ENCODE measurements at places on chromosomes 3 and 15.

GRCh38 chr3:45554006-45554666 lies 40.4 kb upstream of the LIMD1 start:
- no peak for DNase-seq

GRCh38 chr3:145892869-145893268 lies 268.1 kb downstream of the PLOD2 start:
- DNase-seq: no peak

- DNase-seq: no peak
These were observed 42.8 kb downstream of the BDH1 start for GRCh38 chr3:197512691-197513571.

DNA sequence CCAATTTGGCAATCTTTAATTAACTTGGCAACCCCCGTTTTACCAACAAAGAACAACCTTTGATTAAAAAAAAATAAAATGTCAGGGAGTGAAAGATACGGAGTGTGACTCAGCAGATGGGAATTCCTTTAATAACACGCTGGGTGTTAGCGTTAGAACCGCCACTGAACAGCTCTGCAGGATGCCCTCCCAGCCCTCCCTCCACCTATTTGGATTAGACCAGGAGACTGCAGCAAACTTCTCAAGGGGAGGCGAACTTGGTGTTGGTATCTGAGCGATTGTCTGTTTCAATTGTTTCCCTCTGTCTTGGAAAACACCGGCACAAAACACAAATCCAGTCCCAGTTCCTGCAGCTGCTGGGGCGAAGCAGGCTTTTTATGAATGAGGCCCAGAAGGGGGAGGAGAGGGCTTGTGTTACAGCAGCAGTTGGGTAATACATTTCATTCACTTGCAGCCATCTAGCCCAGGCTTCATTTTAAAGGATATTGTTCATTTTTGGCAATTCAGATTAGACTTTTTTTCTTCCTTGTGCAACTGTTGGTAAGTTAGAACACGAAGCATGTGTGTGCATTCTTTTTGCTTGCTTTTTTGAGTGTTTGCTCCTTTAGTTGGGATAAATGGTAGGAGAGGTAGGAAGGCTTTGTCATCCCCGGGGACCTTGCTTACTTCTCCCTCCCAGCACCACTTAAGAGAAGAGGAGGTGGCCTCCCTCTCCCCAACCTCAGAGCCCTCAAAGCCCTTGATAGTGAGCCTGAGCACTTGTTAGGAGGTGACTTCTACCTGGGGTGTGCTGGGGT lies 152.3 kb downstream of the IGF1R start:
- no peak for DNase-seq

- DNase-seq: no peak
These were observed 34.7 kb upstream of the SH3BP5 start for GRCh38 chr3:15367059-15367458.

- no peak for DNase-seq
These were observed 474 bp downstream of the MINAR1 start for GRCh38 chr15:79432345-79433275.

GRCh38 chr3:186002884-186003472 lies 65.2 kb upstream of the TRA2B start:
- DNase-seq: no peak

GRCh38 chr3:172646439-172647015 lies 64.3 kb downstream of the NCEH1 start:
- DNase-seq: no peak

DNA sequence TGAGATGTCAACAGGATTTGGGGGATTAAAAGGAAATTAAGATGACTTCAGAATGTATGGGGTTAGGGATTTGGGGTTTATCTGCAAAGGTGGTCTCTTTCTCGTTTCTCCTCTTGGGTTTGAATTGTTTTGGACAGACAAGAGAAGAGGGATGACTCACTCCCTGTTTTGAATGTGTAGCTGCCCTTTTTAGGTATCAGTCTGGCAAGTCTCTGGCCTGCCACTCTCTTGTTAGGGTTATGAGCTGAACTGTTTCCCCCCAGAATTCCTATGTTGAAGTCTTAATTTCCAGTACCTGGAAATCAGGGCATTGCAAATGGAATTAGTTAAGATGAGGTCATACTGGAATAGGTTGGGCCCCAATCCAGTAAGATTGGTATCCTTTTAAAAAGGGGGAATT lies 291.7 kb downstream of the MEX3B start:
- DNase-seq: no peak

DNA sequence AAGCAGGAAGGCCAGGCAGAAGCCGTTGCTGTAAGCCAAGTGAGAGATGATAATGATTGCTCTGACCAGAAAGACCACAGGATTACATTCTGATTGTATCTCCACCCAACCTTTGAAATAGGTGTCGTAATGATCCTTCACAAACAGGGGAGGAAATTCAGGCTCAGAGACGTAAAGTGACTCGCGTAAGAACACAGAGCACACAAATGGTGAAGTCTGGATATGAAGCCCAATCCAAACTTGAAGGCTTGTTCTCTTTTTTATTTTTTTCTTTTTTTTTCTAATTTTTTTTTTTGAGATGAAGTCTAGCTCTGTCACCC lies 25.3 kb upstream of the PIAS1 start:
- DNase-seq: no peak

- DNase-seq: no peak
These were observed 89.4 kb upstream of the C3orf80 start for GRCh38 chr3:160135851-160136250.

DNA sequence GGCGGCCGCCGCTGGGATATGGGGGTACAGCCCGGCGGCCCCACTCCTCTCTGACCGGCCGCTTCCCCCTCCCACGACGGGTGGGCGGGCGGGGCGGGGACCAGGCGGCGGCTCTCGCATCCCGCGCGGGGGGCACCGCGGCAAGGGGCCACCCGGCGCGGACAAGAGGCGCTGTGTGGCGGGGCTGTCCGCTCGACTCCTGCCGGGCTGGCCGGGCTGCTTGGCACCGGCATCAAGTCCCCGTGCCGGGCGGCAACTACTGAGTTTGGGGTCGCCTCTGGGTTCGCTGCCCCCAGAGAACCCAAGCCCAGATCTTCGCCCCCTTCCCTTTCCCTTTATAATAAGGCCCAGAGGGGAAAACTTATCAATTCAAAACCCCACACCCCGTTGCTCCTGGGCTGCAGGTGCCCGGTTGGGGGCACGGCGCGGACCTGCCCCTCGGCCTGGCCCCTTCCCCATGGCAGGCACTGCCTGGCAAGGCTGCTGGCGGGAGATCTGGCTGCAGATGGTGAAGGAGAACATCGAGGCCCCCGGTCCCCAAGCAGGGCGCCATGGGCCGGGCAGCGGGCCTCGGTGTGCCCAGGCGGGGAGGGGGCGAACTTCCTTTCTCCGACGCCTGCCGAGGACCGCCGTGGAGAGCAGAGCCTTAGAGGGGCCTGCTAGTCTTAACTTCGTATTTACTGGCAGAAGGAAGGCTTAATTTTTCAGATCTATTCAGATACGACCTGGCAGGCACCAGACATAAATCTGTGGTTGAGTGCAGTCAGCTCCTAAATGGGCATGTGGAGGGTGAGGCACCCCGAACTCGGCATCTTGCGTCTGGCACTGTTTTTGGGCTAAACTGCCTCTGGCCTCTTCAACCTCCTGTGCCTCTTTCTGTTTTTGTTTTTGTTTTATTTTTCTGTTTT lies 911 bp downstream of the APBA2 start:
- no peak for DNase-seq

- no peak for DNase-seq
These were observed 43.0 kb downstream of the RASA2 start for GRCh38 chr3:141529717-141530414.

GRCh38 chr15:84793431-84794161 lies 23.6 kb upstream of the ALPK3 start:
- DNase-seq: no peak

DNA sequence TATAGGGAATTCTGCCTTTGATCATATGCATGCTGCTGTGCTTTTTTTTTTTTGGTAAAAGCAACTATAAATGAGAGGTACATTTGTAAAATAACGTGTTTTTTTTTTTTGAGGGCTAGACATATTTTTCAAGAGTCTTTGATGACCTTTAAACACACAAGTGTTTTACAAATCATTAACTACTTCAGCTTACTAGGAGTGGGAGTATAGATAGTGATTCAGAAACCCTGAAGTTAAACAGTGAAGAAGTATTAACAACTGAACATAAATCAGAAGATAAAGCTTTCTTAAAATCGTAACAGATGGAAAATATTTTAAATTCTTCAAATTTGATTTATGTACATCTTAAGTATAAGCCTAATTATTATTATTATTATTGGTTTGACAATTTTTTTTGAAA lies 2.9 kb upstream of the GMNC start:
- no peak for DNase-seq

DNA sequence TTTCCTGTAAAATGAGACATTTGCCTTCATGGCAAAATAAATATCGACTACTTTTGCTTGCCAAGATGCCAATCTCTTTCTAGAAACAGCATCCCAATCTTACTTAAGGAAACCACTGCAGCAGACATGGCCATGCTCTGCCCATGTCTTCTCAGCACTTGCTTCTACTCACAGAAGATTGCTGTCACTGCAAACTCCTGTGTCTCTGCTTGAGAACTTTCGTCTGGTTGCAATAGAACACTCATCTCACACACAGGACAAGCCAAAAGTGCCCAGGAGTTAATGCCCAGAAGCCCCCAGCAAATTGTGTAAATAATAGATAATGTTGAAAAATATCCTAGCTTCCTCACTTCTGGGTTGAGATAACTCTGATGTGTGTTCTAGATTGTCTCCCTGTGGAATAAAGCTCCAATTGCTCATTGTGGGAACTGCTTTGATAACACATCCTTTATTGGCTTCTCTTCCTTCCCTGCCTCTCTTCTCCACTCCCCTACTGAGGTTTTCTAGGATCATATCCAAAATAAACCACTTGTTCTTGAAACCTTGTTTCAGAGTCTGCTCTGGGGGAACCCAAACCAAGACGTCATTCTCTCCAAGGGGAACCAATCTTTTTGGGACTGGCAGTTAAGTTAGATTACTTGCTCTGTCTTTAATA lies 156.3 kb upstream of the STRIT1 start:
- no peak for DNase-seq

- DNase-seq: no peak
These were observed 6.4 kb downstream of the STRA6 start for GRCh38 chr15:74196175-74196574.

DNA sequence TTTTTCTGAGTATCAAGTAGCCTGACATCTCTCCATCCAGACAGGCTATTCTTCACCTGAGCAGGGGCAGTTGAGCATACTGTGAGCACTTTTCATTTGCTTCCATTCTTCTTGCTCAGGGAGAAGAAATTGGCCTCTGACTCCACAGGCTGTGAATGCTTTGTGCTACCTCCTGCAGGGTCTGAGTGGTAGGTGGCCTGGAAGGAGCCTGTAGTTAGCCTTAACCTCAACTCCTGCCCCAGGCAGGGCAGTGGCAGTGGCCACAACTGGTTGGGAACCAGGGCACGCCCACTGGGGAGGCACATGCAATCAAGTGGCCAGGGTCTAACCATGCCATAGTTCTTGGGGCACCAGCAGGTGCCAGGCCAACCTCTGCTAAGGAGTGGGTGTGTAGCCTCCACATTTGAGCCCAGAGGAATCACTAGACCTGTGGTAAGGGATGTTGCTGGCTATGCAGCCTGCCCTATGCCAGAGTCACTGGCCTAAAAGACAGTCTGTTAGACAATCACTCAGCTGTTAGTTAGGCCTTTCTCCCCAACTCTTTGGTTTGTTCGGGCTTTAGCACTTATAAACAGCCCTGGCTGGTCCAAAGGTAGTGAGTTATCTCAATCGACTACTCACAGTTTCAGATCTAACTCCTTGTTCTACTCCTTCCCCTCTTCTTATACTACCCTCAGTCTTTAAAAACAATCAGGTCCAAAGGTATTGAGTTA lies 7.4 kb downstream of the C3orf62 start:
- no peak for DNase-seq

DNA sequence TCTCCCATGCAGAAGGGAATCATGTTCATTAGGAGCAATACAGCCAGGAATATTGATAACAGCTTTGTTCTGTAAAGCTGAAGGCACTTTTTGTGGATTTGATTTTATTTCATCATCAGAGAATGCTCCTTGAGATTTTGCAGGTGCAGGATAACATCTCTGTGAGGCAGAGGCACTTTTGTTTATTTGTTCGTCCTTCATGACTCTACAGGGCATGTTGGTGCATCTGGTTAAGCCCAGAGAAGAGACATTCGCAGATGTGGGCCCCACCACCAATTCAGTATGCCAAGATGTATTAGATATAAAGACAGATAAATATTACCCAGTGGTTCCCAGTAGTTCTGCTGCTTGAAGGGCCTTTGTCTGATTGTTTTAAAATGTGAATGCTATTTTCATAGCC lies 368.1 kb upstream of the SEMA6D start:
- no peak for DNase-seq

DNA sequence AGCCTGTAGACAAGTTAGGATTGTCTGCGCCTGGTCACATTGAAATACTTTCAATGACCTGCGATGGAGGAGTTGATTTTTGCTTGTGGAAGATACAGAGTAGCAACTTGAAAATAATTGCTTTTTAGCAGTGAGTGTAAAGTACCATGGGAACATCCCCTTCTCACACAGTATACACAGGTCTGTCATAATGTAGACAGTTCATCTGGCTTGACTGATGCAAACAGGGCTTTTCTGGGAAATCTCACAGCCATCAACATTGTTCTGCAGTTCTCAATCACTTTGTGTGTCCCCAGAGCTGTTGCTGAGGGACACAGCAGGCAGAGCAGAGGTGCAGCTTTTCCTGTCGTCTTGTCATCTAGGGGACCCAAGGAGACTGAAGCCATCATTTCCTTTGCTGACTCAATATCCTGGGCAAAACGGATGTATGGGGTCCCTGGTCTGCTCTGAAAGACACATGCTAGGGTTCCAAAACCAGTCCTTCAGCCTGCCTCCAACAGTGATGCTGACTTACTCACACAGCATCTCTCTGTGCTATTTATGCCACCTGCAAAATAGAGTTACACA lies 5.3 kb upstream of the REC114 start:
- DNase-seq: no peak

- DNase-seq: no peak
These were observed 83.8 kb downstream of the PLOD2 start for GRCh38 chr3:146077181-146077580.

DNA sequence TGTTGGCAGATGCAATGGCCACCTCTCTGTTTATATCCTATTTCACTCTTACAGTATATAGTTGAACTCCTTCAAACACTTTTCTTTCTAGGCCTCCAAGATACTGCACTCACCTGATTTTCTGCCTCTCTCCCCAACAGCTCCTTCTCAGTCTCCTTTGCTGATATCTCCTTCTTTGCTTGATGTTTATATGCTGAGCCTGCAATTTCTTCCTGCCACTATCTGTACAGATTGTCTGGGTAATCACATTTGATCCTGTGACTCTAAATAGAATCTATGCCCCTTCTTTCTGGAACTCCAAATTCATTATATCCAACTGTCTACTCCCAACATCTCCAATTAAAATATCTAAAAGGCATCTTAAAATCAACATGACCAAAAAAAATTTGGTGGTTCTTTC lies 165.5 kb upstream of the PFN2 start:
- DNase-seq: no peak

- DNase-seq: no peak
These were observed 119.4 kb downstream of the GADL1 start for GRCh38 chr3:30775040-30775439.

GRCh38 chr3:153901991-153902390 lies 219.2 kb upstream of the ARHGEF26 start:
- DNase-seq: no peak

All from stimulated activated CD4-positive, alpha-beta T cell treated with anti-CD3 and anti-CD28 coated beads, Interleukin-1b, Interleukin-23, amount 100 ng/mL, for 1 hour (primary cell).